Calu3 (cell line): ENCODE measurements at places on chromosomes 16 and 17. TPM values are rescaled to one million over a fixed set of nuclear protein-coding genes. Genes with fewer than 3 reads are reported as not detected.

The GPR139 gene
- not detected in 2 replicates for total RNA-seq

The CA4 gene
- total RNA-seq = 0.78 and 1.1 TPM in 2 replicates

The CDH13 gene
- total RNA-seq = not detected in 2 replicates

The CEMP1 gene
- 0.86 and 0.90 TPM in 2 replicates for total RNA-seq

The CYGB gene
- not detected in 2 replicates for total RNA-seq

The KIF2B gene
- not detected in 2 replicates for total RNA-seq

The PIPOX gene
- 3.3 and 3.7 TPM in 2 replicates for total RNA-seq

The SRP68 gene
- total RNA-seq = 80.7 and 84.5 TPM in 2 replicates

The FOXO3B gene
- total RNA-seq = 2.3 and 3.2 TPM in 2 replicates

The HOXB8 gene
- total RNA-seq = 28.2 and 30.9 TPM in 2 replicates

The SDR42E1 gene
- 33.0 and 34.3 TPM in 2 replicates for total RNA-seq

The TBC1D3B gene
- total RNA-seq = 71.6 and 73.5 TPM in 2 replicates

The HASPIN gene
- total RNA-seq = 11.8 and 13.4 TPM in 2 replicates

The DYNLRB2 gene
- total RNA-seq = not detected in 2 replicates

The FBXW10 gene
- 0.50 and 0.54 TPM in 2 replicates for total RNA-seq

The CYBC1 gene
- 78.1 and 80.3 TPM in 2 replicates for total RNA-seq

The EME1 gene
- total RNA-seq = 32.6 and 33.5 TPM in 2 replicates

The CBX1 gene
- 111 and 126 TPM in 2 replicates for total RNA-seq

The CASKIN2 gene
- 30.0 and 30.4 TPM in 2 replicates for total RNA-seq

The KRTAP1-1 gene
- total RNA-seq = 10.2 and 15.9 TPM in 2 replicates

The RAD51D gene
- 16.8 and 17.1 TPM in 2 replicates for total RNA-seq

The KRTAP4-1 gene
- not detected in 2 replicates for total RNA-seq

The LGALS3BP gene
- 747 and 1,100 TPM in 2 replicates for total RNA-seq
